Mesothelial cell of epicardium (in vitro differentiated cells): ENCODE measurements at places on chromosomes 7 and 10.

DNA sequence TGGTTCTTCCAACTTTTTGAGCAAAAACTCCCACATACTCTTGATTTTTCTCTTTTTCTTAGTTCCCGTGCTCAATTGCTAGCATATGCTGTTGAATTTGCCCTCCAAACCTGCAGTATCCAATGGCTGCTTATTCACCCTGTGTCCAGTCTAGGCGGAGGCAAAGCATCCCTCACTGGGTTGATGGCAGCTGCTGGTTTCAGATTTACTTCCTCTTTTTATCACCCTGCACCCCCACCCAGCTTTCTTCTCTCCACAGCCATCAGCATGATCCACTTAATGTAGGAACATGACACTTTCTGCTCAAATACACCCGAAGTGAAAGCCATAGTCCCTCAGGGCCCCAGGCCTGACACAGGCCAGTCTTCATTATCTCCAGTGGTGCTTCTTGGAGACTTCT lies 87.6 kb upstream of the ADARB2 start:
- no peaks in the 10 kb centered on the region for H3K36me3 ChIP-seq
- no peaks in the 10 kb centered on the region for H3K4me1 ChIP-seq
- no peak overlapping the region for H3K27ac ChIP-seq
- no peak for DNase-seq
- no peaks in the 10 kb centered on the region for H3K27me3 ChIP-seq

DNA sequence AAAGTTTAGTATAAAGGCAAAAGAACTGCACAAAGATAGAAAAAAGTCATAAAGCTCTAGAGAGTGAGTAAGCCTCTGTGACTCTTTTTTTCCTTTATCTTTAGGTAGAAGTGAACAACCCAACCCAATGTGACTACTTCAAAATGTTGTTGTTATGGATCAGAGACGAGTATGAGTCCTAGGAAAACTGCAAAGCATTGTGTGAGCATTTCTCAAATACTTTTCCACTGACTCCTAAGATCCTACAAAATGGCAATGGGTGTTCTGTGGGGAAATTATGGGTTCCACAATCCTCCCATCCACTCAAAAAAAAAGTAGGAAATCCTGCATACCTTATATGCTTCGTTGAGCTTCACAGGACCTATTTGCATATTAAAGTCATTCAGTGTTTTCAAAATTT lies 177.1 kb downstream of the DGKI start:
- H3K4me3 ChIP-seq: no peak overlapping the region
- H3K27me3 ChIP-seq: peaks cover 23% of the 10 kb centered on the region
- no peaks in the 10 kb centered on the region for H3K4me1 ChIP-seq
- no peak for DNase-seq
- no peaks in the 10 kb centered on the region for H3K36me3 ChIP-seq
- H3K27ac ChIP-seq: no peak overlapping the region

- H3K36me3 ChIP-seq: no peaks in the 10 kb centered on the region
- peak overlapping the region; percentile 71 for H3K27ac ChIP-seq
- no peak for DNase-seq
Observed at GRCh38 chr10:77164616-77165311, 472.8 kb downstream of the KCNMA1 start.

DNA sequence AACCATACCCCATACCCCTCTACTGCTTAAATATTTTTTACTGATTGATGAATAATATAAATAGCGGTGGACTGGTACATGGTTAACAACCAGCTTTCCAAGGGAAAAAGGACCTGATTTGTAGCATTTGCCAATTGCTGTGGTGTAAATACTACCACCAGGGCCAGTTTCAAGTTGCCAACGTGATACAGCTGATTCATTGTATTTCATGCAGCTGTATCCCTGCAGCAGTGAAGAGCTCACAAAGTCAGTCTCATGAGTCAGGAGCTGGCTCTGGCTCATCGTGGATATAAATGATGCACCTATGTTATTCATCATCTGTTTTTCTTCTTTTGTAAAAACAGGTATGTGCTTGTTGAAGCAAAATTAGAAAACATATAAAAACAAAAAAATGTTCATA lies 15.2 kb downstream of the CALML5 start:
- no peaks in the 10 kb centered on the region for H3K36me3 ChIP-seq
- H3K27ac ChIP-seq: no peak overlapping the region
- H3K4me3 ChIP-seq: no peak overlapping the region
- H3K27me3 ChIP-seq: no peaks in the 10 kb centered on the region
